ENCODE measurements at places on chromosomes 7 and 10. TPM values are rescaled to one million over a fixed set of nuclear protein-coding genes. Genes with fewer than 3 reads are reported as not detected.

PLA2G12B gene
- total RNA-seq = not detected

CLDN4 gene
- 28.0 TPM for total RNA-seq

ATXN7L1 gene
- total RNA-seq = 34.5 TPM

TMUB1 gene
- 41.4 TPM for total RNA-seq

DNA sequence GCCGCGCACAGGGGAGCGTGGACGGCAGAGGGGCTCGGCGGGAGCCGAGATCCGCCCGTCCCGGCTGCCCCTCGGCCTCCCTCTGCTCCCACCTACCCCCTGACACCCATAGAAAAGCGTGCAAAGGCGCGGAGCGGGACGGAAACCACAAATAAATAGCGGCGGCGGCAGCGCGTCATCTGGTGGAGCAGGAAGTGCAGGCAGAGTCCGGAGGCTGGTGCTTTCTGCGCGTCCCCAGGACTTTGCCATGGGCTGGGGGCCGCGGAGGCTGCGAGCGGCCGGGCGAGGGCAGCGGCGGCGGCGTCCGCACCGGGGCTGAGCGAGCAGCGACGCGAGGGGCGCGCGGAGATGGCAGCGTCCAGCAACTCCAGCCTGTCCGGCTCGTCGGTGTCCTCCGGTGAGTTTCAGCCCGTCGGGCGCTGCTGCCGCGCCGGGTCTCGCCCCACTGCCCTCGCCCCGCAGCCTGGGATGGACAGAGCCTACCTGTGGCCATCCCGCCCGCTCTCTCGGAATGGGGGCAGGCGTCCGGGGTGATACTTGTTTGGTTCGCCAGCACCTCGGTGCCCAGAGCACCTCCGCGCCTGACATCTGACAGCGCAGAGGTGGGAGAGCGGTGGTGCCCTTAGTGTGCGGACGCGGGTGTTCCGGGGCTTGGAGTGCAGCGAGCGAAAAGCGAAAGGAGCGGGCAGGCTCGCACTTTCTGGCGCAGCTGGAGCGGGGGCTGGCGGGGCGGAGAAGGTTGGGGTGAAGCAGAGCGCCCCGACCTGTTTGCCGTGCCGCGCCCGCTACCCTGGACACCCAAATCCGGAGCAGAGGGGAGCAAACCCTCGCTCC is at the start of gene CHN2:
TSS of gene CHN2 (plus strand) at position 182 of the 834 bp plus-strand sequence.
- no peak within 1 kb of the TSS for H3K27ac ChIP-seq
- no peaks in the 10 kb centered on the region for H3K36me3 ChIP-seq
- peaks cover 7% of the 10 kb centered on the region for H3K4me1 ChIP-seq
- H3K27me3 ChIP-seq = peaks cover 62% of the 10 kb centered on the region
